HEK293T (cell line): ENCODE measurements at places on chromosomes 5 and 9.
A peak's percentile ranks its signal among the peaks of the same experiment; 100 is the strongest.

DNA sequence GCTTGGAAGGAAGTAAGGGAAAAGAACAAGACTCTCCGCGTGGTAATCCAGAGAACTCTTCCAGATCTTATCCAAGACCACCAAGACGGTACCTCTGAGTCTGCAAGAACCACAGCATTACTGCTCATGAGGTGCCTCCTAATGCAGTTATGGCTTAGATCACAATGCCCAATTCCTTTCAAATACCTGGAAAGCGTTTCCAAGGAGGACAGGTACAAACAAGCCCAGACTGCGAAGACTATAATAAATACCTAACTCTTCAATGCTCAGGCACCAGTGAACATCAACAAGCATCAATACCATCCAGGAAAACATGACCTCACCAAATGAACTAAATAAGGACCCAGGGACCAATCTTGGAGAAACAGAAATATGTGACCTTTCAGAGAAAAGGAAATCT, 325.5 kb downstream of the CWC27 start:
- DNase-seq: no peak

DNA sequence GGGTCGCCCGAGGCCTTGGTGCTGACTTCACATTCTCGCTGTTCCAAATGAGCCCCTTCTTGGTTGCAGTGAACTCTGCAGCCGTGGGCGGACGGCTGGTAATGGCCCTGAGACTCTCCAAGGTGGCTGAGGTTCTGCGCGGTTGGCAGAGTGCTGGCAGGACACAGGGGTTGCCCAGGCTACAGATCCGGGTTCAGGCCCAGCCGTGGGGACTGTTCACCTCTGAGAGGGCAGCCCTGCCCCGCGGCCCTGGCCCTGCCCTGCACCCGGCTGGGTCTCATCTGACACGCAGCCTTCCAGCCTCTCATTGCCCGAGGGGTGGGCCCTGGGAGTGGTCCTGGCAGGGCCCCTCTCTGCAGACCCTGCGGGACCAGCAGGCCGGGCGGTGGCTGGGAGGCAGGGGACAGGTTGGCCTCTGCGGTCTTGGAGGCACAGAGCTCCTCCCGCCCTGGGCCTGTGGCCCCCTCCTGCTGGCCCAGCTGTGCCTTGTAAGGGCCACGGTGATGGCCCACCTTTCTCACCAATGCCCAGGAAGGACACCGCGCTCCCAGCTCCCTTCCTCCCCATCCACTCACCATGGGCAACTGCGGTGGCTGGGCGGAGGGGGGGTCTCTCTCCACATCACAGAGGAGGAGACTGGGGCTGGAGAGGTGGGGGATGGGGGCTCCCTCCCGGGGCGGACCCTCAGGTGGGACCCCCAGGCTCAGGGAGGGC, 51.6 kb downstream of the AHRR start:
- peak; percentile 38 for DNase-seq

DNA sequence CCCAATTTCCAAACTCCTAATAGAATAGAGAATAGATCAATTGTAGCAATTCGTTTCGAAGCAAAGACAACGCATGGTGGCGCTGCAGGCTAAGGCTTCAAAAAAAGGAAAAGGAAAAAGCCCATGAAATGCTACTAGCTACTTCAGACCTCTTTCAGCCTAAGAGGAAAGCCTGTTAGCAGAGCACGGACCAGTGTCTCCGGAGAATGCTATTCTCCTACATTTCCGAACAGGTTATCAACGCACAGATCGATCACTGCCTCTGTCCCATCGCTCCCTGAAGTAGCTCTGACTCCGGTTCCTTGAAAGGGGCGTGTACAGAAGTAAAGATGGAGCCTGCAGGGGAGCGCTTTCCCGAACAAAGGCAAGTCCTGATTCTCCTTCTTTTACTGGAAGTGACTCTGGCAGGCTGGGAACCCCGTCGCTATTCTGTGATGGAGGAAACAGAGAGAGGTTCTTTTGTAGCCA, at the start of gene PCDHB15:
TSS of gene PCDHB15 (plus strand) at position 146 of the 468 bp plus-strand sequence. CDS start at position 330, 184 bp downstream.
- DNase-seq: peak; percentile 20

DNA sequence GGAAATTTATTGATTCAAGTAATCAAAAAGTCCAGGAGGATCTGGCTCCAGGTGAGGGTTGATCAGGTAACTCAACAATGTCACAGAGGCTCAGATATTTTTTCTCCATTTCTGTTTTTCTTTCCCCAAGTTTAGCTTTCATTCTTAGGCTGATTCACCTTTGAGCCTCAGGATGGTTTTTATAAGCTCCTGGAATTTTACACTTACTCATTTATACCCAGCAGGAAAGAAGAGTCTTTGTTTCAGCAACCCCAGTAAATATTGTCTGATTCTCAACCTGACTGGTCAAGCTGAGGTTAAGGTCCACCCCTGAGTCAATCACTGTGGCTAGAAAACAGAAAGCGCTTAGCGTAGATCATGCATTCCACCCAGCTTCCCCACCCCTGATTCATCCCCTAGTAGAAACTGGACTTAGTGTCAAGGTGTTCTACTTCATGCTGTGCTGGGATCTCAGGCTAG, 500.6 kb downstream of the KIF4B start:
- no peak for DNase-seq

DNA sequence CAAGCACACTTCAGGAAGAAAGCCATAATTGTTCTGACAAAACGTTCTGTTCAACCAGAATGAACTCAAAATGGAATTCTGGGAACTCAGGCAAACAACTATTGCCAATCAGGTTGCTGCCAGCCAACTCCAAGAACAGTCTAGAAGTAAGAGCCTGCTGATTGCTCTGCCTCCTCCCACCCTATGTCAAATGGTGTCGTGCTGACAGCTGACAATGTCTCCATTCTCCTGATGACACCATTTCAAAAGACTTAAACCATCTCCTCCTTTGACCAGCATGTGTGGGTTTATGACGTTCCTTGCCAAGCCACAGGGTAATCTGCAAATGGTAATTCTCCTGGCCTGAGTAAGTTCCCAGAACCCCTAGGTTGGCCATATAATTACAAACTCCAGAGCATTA, 21.9 kb upstream of the PLIN2 start:
- DNase-seq: no peak

DNA sequence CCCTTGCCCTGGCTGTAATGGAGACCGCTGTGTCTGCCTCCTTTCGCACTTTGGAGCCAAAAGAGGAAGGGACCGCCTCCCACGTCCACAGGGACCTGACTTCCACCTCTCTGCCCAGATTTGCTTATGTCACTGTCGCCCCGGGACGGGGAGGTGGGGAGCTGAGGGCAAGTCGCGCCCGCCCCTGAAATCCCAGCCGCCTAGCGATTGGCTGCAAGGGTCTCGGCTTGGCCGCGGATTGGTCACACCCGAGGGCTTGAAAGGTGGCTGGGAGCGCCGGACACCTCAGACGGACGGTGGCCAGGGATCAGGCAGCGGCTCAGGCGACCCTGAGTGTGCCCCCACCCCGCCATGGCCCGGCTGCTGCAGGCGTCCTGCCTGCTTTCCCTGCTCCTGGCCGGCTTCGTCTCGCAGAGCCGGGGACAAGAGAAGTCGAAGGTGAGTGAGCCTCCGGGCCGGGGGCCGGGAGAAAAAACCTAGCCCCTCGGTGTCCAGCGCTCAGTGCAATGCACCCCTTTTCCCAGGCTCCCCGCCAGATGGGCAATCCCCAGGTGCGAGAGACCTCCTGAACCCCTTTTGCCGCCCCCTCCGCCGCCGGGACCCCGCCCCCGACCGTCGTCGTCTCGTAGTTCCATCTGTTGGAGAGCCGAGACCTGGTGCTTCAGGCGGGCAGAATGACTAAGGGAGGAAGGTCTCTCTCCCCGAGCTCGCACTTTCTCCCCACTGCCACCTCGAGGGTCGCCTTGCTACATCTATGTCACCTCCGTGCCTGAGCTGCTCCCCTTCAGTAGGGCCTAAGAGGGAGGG, at the start of gene GPX3:
TSS of gene GPX3 (plus strand) at position 288 of the 807 bp plus-strand sequence. CDS start at position 352, 64 bp downstream.
- peak; percentile 85 for DNase-seq

GRCh38 chr5:148713735-148714508, 59.6 kb upstream of the HTR4 start:
- DNase-seq: no peak

DNA sequence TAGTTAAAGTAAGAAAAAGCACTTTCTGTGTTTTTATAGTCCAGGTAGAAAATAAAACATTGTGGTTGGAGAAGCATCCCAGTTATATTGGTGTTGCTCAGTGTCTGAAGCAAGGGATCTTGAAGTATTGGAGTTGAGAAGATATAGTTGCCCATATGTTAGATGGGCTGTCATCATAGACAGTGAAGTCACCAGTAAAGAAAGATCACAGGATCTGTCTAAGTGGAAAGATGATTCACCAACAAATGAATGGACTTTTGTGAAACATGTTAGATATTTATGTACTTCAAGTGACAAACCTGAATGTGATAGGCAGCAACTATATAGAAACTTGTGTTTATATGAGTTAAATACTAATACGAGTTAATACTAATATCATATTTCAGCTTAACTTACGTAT, 11.7 kb downstream of the OGN start:
- no peak for DNase-seq

DNA sequence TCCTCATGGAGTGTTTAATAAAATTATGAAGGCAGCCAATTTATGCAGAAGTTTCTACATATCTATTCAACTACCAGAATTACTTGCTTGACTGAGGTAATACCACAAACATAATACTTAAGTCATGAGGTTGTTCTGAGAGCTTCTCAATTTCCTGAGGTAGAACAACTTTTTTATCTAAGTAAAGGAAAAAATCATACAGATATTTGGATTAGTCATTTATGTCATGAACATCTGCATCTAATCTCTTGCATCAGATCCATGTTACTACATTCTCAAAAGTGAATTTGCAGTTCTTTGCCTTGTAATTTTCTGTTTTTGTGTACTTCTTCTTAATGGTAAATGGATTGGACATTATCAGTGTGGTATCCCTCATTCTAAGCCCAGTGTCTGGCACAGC, 60.4 kb upstream of the RGMB start:
- DNase-seq: no peak

DNA sequence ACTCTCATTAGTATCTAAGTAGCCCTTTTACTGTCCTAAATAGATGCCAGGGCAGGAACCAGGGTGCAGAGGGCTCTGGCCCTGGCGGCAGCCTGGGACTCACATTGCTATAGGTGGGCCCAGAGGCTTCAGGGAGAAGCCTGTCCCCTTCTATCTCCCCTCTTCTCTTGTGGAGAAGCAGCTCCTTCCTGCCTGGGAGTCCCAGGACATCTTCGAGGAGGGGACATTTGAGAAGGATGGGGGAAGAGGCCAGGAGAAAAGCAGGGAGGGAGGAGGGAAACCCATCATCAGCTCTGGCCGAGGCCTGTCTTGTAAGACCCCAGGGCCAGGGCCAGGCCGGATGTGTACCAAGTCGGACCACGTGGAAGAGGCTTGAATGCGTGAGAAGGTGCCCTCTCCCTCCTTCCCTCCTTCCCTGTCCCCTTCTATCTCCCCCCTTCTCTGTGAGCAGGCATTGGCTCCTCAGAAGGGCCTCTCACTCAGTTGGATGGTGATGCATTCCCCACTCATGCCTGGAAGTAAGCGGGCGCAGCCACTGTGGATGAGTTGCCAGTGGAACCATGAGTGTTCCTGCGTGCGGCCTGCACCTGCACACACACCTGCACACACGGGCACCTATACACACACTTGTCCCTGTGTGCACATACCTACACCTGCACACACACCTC, 20.7 kb upstream of the LPCAT1 start:
- DNase-seq: no peak

DNA sequence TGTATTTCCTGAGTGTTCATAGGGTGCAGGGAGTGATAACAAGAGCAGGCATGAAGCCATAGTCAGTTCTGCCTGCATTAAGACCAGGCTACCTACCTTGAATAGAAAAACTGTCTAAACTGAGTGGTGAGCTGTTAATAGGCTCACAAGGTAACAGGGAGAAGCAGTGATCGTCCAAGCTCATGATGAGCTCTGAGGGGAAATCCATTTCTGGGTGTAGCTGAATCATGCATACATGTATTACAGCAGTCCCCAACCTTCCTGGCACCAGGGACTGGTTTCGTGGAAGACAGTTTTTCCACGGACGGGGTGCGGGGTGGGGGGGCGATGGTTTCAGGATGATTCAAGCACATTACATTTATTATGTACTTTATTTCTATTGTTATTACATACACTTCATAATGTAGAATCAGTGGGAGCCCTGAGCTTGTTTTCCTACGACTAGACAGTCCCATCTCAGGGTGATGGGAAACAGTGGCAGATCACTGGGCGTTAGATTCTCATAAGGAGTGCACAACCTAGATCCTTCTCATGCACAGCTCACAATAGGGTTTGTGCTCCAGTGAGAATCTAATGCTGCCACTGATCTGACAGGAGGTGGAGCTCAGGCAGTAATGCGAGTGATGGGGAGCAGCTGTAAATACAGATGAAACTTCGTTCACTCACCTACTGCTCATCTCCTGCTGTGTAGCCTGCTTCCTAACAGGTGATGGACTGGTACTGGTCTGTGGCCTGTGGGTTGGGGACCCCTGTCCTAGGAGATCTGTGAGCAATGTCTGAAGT, 100.0 kb upstream of the IL6ST start:
- DNase-seq: no peak

GRCh38 chr9:20684875-20685696, 1.0 kb downstream of the FOCAD start:
- DNase-seq: no peak

DNA sequence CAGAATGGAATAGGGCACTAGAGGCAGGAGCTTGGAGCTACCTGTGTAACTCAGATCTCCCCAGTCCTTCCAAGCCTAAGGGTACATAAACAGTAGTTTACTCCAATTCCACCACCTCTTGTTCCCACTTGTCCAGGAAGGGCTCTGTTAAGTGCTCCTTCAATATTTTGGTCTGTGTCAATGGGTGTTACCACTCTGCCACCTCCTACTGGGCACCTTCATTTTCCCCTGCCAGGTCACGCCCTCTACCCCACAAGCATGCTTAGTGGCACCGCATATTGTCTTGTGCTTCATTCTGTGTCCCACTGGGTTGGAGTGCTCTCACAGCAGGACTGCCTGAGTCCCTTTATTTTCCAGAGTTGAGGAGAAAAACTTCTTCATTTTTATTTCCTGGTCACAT, 459.8 kb downstream of the ARHGEF28 start:
- no peak for DNase-seq

DNA sequence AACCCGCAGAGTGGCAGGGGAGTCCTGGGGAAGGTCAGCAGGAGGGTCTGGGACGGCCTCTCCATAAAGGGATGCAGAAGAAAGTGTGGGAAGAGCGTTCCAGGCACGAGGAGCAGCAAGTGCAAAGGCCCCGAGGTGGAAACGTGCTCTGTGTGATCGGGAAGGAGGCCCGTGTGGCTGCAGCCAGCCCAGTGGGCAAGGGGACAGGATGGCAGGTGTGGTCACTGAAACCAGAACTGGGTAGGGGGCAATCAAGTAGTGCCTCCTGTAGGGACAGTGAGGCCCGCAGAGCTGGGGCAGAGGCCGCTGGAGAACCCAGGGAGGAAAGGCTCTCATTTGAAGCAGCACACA, 16.3 kb upstream of the LAMC3 start:
- no peak for DNase-seq

DNA sequence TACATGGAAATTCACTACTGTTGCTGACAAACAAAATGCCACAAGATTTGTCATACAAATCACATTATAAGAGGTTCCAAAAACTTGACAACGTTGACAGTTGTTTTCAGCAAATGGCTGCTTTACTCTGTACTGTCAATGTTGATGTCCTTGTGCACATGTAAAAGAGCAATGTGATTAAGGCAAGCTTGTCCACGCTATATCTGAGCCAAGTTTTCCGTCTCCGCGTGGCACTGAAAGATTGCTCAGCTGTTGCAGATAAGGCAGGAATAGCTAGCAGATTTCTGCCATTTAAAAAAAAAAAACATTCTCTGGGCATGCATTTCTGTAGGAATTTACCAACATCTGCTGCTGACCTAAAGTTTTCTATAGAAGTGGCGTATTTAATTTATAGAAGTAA, 46.4 kb upstream of the MEF2C start:
- DNase-seq: no peak

GRCh38 chr9:36779582-36779981, 206.9 kb downstream of the MELK start:
- DNase-seq: no peak
